Activated CD4-positive, alpha-beta T cell treated with anti-CD3 and anti-CD28 coated beads, Interleukin-2, Interleukin-6, amounts not matched to agents 100 ng/mL and 50 ng/mL, durations not matched to agents 16 hours and 8 hours (primary cell): ENCODE measurements at places on chromosomes 2 and 18.

- peak; percentile 14 for DNase-seq
These were observed 113.0 kb downstream of the TGFA start for GRCh38 chr2:70440621-70441020.

- DNase-seq, result no peak
These were observed 43.1 kb upstream of the GPC1 start for GRCh38 chr2:240392084-240392947.

DNA sequence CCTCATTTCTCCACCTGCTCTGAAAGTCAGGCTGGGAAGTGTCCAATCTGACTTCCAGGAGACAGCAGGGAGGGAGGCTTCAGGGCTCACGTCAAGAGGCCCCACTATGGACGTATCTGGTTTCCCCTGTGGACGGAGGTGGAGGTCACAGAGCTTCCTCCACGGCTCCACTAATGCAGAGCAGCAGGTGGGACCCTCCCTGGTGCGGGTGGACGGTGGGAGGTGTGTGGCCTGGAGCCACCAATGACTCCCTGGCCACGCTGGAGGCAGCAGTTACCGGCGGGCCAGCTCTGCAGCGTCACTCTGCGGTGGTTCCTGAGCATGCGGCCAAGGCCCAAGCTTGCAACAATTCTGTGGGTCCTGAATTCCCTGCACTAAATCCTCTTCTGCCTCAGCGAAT is 9.0 kb downstream of the CRACDL start:
- DNase-seq, result no peak

DNA sequence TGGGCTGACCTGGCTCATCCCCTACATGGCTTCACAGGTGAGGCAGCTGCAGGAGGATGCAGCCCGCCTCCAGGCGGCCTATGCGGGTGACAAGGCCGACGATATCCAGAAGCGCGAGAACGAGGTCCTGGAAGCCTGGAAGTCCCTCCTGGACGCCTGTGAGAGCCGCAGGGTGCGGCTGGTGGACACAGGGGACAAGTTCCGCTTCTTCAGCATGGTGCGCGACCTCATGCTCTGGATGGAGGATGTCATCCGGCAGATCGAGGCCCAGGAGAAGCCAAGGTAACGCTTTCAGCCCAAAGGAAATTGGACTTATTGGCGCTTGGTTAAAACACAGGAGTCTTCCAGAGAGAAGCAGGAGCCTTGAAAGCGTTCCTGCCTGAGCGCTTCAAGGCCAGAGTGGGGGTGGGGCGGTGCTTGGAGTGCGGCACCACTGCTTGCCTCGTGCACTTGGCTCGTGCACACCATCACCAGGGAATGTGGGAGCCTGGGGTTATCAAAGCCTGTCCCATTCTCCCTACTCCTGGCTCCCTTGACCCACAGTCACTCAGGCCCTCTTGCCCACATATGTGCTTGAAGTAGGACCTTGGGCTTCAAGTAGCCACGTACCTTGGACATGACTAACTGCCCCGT is 69.8 kb upstream of the EML6 start:
- DNase-seq, result no peak

DNA sequence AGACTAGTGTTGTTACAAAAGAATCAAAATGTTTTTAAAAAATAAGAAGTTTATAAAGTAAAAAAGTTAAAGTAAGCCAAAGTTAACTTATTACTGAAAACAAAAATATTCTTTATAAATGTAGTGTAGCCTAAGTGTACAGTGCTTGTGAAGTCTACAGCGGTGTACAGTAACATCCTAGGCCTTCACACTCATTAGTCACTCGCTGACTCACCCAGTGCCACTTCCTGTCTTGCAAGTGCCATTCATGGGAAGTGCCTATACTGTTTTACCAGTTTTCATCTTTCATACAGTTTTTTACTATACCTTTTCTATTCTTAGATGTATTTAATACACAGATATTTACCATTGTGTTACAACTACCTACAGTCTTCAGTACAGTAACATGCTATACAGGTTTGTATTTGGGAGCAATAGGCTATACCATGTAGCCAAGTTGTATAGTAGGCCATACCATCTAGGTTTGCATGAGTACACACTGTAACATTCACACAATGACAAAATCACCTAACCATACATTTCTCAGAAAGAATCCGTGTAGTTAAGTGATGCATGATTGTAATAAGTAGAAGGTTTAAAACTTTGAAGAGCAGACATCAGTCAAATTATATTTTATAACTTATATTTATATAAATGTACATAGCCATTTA is 13.4 kb downstream of the SERPINB7 start:
- peak; percentile 78 for DNase-seq

- no peak for DNase-seq
These were observed 120.1 kb downstream of the ACTR3 start for GRCh38 chr2:114010001-114010400.

- no peak for DNase-seq
These were observed 528 bp downstream of the ATG9A start for GRCh38 chr2:219228911-219229304.

DNA sequence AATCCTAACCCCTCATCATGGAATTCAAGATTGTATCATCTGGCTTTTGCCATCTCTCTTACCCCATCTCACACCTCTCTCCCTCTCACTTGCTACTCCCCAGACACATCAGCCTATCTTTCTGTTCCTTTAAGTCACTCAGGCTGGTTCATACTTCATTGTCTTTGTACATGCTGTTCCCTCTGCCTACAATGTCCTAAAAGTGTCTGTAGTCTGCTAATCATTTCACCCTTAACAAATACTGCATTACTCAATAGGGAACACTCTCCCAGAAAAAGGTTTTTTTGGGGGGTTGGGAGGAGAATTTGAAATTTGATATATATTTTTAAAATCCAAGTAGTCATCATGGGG is 146.2 kb upstream of the KLF7 start:
- no peak for DNase-seq

- DNase-seq, result no peak
These were observed 33.9 kb upstream of the DOCK10 start for GRCh38 chr2:225076125-225076524.

DNA sequence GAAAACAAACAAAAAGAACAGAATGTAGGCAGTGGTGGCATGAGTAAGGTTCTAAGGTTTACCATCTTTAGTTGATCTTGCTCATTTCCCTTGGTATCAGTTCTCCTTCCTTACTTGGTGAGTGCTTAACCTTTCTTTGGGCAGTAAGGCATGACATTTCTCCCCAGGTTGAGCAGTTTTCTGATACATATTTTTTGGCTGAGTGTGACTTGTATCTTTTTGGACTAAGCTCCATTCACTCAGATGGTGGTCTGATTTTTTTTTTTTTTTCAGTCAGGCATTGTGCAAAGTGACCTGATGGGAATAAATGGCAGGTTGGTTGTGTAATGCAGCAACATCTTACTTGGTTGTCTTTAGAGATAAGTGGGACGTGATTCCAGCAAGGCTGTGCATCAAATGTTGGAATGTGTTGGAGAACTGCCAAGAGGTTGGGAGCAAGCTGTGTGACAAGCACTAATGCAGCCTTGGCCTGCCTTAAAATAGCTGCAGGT is 15.1 kb downstream of the SPTBN1 start:
- DNase-seq, result no peak
